ENCODE measurements at places on chromosomes 3 and 15. TPM values are rescaled to one million over a fixed set of nuclear protein-coding genes. Genes with fewer than 3 reads are reported as not detected.

SLC27A2 gene
- not detected for polyA plus RNA-seq

CERS3 gene
- polyA plus RNA-seq = 2.0 TPM

SEMA3B gene
- polyA plus RNA-seq = 59.2 TPM

ITIH1 gene
- not detected for polyA plus RNA-seq

GPR149 gene
- polyA plus RNA-seq = 0.18 TPM

DNA sequence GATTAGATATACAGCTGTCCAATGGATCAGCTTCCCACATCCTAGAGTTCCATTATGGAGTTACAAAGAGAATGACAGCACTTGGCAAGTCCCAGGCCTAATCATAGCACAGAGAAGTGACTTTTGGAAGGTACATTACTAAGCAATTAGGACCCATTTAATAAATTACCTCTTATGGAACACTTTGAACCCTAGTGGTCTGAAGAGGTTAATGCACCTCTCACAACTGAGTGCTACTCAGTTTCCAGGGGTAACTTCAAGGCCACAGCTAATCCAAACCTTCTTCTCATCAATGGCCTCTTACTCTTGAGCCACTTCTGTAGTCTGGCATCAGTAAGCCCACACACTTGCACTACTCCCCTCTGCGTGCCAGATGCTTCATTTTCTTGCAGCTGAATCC, 34.9 kb upstream of the MEIS2 start:
- no peak for DNase-seq

DNA sequence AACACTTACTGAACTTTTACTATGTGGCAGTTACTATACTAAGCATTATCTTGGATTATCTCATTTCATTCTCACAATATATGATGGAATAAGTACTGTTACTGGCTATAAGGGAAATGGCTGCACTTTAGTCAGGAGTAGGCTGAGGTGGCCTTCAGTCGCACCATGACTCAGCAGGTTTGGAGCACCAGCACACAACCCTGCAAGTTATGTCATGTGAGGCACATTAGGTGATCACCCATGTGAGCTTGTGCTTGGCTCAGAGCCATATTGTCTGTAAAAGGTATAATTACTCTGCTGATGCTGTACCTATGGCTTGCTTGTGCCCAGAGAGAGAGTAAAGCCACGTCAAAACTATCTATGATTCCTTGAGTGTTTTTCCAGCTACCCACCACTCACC, 54.1 kb upstream of the TIPARP start:
- no peak for DNase-seq

GRCh38 chr15:29056839-29057450, 171.2 kb downstream of the APBA2 start:
- DNase-seq = no peak

- no peak for DNase-seq
Measured at GRCh38 chr3:191047930-191048329, 151.1 kb upstream of the OSTN start.

DNA sequence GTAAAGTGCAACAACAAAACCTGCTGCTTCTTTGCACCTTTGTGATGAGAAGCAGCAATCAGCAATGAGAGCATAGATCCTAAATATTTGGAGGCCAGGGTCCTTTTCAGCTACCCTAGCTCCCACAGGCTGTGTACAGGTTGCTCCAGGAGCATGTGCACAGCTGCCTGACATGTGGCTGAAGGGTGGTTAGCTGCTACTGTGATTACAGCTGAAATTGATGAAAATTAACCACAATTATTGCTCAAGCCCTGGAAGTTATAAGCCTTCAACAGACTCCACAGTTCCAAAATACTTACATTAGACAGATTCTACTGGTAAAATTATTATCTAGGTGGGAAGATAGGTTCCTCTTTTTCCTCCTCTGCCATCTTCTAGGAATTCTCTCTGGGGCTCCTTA, 28.5 kb downstream of the COMMD2 start:
- no peak for DNase-seq

GRCh38 chr15:93245661-93246042, 156.6 kb upstream of the RGMA start:
- no peak for DNase-seq

GRCh38 chr3:189167027-189167766, 4.6 kb upstream of the TPRG1 start:
- DNase-seq = no peak

- no peak for DNase-seq
Measured at GRCh38 chr3:183293966-183294365, 40.9 kb downstream of the B3GNT5 start.

- DNase-seq = no peak
Measured at GRCh38 chr15:69132977-69133861, 27.2 kb upstream of the GLCE start.

- peak; percentile 79 for DNase-seq
Measured at GRCh38 chr15:80455668-80456442, 51.7 kb downstream of the ARNT2 start.
